Karpas-422 (cell line): ENCODE measurements at places on chromosomes 5 and 9. TPM values are rescaled to one million over a fixed set of nuclear protein-coding genes. Genes with fewer than 3 reads are reported as not detected.

The RAD17 gene
- total RNA-seq, result 46.5 and 61.7 TPM in 2 replicates

The ZNF608 gene
- 12.1 and 12.8 TPM in 2 replicates for total RNA-seq

The PRSS3 gene
- 0.40 TPM in 1 of 2 replicates, not detected in the other for total RNA-seq

The IL3 gene
- total RNA-seq, result not detected in 2 replicates

The STOML2 gene
- 141 and 250 TPM in 2 replicates for total RNA-seq

The GDF9 gene
- 1.2 and 1.5 TPM in 2 replicates for total RNA-seq

The PRR16 gene
- total RNA-seq, result not detected in 2 replicates

The CBY3 gene
- not detected in 2 replicates for total RNA-seq

The POLR3G gene
- 32.9 and 62.5 TPM in 2 replicates for total RNA-seq

The EQTN gene
- not detected in 2 replicates for total RNA-seq

- DNase-seq, result no peak
Observed at GRCh38 chr5:90606539-90606938, 47.9 kb downstream of the ADGRV1 start.

DNA sequence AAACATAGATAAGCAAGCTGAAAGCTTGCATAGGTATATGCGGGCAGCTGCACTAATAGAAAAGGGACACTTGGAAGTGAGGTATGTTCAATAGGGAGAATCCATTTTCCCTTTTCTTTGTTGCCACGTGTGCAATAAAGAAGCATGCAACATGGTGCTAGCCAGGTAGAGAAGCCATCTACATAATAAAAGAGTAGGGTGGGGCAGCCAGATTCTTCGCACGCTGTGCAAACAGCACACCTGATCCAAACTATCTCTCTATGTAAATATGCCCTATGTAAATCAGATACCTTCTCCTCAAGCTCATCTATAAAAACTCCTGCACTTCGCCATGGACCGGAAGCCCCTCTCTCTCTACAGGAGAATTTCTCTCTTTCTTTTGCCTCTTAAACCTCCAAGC lies 91.9 kb upstream of the C9orf72 start:
- no peak for DNase-seq

- no peak for DNase-seq
Observed at GRCh38 chr5:59873113-59873512, 20.4 kb downstream of the PDE4D start.

GRCh38 chr5:81908044-81908443 lies 63.8 kb upstream of the ATG10 start:
- no peak for DNase-seq

GRCh38 chr5:121108725-121109124 lies 644.6 kb downstream of the PRR16 start:
- peak; percentile 42 for DNase-seq

DNA sequence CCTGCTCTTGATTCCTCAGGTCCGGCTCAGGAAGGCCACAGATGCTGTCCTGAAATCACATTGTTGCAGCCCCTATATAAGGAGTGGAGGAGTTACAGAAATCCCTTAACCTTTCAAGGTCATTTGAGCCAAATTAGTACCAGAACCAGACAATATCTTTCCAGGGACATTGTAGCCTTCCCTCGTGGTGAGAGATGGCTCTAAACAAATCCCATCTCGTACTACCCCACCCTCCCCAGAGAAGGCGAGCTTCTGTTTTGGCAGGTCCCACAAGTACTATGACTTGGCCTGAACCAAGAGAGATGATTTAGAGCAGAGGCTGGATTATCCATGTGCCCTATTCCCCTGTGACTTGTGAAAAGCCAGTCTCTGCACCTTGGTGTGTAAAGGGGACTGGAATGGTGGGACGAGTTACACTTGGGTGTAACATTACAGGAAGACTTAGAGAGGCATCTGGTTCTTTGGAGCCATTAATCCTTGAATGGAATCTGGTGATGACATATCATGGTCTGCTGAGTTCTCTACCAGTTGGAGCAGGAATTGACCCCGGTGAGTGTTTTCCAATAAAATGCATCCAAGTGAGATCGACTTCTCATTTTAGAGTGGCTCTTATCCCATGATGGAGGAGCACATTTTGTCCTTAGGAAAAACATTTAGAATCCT lies at the start of gene FAM240B:
Gene FAM240B, minus strand, starts transcription at position 51 of the 663 bp plus-strand sequence. CDS start 16,134 bp downstream, outside the sequence.
- no peak for DNase-seq

- no peak for DNase-seq
Observed at GRCh38 chr5:72470826-72471225, 36.4 kb downstream of the ZNF366 start.

- DNase-seq, result no peak
Observed at GRCh38 chr5:34843497-34843896, 4.5 kb downstream of the TTC23L start.

DNA sequence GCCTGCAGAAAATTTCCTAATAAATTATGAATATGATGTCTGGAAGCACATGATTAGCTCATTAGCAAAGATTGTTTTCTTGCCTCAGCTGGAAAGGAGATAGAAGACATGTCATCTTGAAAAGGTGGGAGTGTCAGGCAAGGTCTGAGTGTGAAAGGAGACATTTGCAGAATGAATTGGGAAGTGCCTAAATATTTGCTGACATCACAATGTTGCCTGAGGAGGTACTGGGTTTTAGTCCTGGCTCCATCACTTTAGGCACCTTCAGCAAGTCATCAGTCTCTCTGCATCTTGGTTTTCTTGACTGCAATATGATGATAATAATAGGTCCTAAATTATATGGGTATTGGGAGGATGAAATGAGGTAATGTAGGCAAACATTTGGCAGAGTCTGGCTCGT lies 140.1 kb downstream of the TRPM3 start:
- DNase-seq, result no peak

DNA sequence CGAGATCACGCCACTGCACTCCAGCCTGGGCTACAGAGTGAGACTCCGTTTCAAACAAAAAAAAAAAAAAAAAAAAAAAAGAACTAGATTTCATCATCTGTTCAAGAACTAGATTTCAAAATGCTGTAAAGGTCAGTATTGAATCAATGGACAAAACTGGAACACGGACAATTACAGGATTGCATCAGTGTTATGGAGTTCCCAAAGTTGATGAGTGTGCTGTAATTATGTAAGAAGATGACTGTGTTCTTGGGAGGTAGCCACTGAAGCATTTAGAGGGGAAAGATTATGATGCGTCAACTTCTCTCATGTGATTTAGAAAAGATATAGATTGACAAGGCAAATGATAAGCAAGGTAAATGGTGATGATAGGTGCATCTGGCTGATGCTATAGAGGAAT lies 6.5 kb downstream of the FAM240B start:
- no peak for DNase-seq

DNA sequence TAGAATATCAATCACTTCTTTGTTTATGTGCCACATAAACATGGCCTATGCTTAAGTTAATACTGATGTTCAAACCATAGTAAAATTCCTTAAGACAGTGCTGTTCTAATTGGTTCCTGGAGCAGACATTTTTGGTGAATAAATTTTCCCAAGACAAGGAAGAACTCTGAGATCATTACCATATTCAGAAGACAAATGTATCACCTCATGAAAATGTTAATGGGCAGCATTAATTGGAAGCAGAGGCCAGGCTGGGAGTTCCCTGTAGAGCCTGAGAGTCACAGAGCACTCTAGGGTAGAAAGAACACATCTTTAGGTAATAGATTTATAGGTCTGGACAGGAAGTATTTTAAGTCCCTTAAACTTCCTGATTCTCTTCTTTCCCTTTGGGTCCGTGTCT lies 240.2 kb downstream of the MAN2A1 start:
- no peak for DNase-seq

- no peak for DNase-seq
Observed at GRCh38 chr5:151081431-151082281, 822 bp upstream of the TNIP1 start.

DNA sequence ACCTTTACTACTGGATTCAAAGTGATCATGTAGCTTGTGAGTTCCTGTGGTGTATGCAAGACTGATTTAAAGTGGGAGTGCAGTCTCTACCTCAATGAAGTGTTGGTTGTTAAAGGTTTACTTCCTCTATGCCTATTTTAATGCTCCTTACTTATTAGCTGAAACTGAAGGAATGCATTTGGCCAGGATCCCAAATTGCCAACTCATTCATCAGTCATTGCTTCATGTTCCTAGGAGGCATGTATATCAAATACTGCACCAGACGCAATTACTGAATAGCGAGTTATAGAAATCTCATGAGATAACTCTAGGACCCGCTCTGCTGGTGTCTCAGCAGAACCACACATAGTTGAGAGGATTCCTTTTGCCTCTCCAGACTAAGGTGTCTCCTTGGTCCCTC lies 143.0 kb upstream of the RPS23 start:
- DNase-seq, result no peak

DNA sequence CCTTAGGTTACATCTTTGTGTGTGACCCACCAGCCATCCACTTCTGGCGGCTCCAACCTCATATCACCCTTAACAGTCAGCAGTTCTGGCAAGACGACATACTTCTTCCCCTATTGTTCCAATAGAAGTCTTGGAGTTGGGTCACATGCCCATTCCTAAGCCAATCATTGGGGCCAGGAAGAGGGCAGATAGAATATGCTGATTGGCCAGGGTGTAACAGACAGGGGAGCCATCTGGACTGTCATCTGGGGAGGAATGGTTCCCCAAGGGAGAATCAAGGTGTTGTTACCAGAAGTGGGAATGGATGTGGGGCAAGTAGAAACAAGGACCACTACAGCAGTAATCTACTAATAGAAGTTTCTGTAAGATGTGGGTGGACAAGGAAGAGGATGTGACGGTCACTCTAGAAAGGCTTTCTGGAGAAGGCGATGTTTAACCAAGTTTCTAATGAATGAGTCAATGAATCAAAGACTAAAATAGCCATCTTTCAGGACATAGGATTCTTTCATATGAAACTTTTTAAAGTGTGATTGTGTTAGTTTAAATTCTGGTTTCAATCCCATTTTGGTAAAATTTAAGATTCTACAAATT lies 200.4 kb downstream of the ARHGAP26 start:
- DNase-seq, result no peak

DNA sequence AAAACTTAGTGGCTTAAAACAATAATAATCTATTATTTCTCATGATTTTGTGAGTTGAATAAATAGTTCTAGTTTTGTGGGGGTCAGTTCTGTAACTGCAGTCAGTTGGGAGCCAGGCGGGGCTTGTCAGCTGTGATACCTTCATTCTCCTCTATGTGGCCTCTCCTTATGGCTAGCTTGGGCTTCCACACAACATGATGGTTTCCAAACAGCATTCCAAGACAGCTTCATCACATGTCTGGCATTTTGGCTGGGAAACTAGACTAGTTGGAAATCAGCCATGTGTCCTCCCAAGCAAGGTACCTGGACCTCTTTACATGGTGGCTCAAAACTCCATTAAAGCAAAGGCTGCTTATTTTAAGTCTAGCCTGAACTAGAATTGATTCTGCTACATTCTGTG lies 61.4 kb upstream of the RANBP3L start:
- no peak for DNase-seq

DNA sequence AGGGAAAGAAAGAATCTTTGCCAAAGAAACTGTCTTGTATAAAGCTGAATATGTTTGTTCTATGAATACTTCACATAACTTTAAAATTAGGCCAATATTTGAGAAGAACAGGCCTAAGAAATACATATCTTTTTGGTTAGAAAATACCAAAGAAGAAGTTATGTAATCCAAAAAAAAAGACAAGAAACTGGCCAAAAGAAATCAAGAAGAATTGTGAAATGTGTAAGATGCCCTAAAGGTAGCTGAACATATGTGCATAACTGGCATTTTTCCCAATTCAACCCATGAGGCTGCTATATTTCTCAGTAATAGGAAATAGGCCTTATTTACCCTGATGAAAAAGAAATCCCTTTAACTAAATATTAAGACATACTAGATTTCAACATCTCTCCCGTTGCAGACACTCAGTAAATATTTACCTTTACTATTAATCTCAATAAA lies 290.0 kb downstream of the CETN3 start:
- DNase-seq, result no peak

DNA sequence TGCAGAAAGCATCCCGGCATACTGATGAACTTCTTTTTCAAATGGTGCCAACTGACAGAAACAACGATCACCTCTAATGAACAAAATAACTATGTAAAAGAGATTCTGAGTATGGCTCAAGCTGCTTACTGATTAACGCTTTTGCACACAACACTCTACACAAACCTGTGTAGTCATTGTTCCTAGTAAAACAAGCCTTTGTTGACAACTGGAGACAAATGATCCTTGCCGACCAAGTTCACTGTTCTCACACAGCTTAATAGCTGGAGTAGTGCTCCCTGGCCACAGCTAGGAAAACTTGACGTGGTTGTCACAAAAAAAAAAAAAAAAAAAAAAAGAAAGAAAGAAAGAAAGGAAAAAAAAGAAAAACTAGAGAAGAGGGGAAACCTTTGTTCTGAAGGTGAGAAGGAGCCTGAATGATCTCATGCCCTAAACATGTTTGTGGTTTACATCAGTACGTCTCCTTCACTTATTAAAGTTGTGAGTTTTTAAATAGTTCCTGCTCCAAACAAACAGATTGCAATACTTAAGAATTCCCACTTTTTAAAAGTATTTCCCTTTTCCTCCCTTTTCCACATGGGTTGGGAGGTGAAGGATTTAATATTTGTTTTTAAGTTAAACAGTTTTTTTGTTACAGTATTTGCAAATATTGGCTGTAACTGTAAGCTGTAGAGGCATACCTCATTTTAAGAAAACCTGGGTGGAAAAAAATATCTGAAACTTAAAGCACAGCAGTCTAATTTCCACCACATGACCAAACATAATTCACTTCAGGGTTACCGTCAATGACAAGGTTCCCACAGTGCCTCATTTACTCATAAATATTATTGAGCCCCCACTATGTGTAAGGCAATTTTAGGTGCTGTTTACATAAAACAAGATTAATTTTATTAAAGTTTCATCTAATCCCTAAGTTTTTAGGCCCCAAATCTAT lies 63.7 kb downstream of the GLIS3 start:
- DNase-seq, result no peak

DNA sequence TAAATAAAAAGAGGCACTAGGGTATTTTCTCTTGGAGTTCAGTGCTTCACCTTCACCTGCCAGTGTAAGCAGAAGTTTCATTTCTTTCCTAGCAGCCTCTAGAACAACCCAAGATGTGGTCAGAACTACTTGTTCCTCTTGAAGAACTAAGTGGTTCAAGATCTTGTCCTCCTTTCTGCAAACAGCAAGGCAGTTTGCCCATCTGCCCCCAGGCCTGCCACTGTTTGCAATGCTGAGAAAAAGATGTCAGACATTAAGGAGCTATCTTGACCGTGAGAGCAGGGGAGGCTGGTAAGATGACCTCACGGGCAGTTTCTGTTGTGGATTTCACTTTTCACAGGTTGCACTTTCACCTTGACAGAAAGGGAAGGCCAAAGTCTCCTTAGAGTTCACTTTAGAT lies 52.0 kb upstream of the KLF4 start:
- DNase-seq, result no peak

DNA sequence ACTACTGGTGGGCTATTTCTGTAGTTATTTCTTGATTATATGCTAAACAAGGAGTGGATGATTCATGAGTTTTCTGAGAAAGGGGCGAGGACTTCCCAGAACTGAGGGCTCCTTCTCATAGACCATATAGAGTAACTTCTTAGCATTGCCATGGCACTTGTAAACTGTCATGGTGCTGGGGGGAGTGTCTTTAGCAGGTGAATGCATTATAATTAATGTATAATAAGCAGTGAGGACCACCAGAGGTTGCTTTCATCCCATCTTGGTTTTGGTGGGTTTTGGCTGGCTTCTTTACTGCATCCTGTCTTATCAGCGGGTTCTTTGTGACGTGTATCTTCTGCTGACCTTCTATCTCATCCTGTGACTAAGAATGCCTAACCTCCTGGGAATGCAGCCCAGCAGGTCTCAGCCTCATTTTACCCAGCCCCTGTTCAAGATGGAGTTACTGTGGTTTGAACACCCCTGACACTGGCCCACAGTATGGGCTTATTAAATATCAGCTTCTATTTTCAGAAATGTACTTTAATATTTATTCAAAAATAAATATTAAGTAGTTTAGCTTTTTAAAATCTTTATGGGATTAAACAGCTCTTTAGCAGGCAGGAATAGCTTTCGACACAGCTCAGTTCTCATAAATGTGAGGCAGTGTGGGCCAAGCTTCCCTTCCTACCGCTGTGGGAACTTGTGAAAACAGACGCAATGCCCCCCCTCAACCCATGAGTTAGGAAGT lies 44.4 kb downstream of the GALNT12 start:
- no peak for DNase-seq
